Astrocyte of the hippocampus (primary cell): ENCODE measurements at places on chromosomes 11 and 22.
A peak's percentile ranks its signal among the peaks of the same experiment; 100 is the strongest.

DNA sequence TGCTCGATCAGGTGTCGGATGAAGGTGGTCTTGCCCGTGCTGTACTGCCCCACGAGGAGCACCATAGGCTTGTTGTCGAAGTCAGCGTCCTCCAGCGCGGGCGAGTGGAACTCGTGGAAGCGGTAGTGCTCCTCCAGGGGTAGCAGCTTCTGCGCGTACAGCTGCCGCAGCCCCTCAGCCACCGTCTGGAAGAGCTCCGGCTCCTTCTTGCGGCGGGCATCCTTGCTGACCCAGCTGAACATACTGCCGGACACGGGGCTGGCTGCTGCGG lies 263 bp downstream of the EHD1 start:
- DNase-seq = no peak

DNA sequence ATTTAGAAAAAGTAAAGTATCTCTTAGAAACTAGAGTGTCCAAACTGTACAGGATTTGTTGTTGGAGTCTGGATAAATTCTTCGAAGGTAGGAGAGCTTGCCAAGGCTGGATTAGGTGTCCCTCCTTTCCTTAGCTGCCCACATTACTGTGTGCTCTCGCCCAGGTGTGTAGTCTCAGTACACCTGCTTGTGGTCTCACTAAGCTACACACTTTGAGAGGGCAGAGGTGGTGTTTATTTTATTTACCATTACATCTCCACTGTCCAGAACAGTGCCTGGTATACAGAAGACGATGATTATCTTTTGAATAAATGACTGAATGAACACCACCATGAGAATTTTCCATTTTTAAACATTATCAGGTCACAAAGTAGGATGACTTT lies 36.5 kb downstream of the VSIG10L2 start:
- DNase-seq = no peak

DNA sequence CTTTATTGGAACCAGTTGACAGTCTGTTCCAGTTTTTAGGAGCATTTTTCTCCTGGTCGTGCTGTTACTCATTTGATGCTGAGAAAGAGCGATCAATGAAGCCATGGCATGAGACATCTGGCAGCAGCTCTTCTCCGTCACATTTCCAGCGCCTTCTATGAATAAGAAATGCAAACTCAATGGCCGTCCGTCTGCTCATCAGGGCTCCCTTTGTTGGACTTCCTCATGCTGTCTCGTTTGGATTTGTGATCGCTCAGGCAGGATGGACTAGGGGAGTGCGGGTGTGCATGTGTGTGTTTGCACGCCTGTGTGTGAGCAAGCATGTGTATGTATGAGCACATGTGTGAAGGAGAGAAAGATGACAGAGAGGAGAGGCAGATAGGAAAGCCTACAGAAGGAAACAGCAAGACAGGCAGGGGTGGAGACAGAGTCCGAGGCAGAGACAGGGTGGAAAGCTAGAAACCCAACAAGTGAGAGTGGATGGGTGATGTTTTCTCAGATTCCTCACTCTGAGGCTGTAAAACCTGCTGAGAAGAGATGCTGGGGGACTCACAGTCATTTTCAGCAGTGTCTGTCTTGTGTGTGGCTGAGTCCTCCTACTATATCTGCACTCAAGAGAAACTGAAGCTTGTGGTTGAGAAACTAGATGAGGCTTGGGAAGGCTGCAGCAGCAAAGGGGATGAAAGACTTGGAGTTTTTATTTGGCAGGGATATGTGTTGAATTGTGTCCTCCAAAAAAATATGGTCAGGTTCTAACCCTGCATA lies 56.0 kb upstream of the CLMP start:
- no peak for DNase-seq

- DNase-seq = peak; percentile 3
Measured at GRCh38 chr11:3735827-3736226, 61.5 kb downstream of the NUP98 start.

GRCh38 chr11:5507177-5507932 lies 2.4 kb downstream of the UBQLN3 start:
- no peak for DNase-seq
